Stimulated activated CD8-positive, alpha-beta memory T cell treated with anti-CD3 and anti-CD28 coated beads, Interleukin-4, amount 100 ng/mL, for 4 hours (primary cell): ENCODE measurements at places on chromosomes 1 and 21.

- no peak for DNase-seq
Observed at GRCh38 chr1:233959102-233959501, 54.6 kb downstream of the SLC35F3 start.

- DNase-seq: no peak
Observed at GRCh38 chr1:182867861-182868260, 28.7 kb downstream of the DHX9 start.

DNA sequence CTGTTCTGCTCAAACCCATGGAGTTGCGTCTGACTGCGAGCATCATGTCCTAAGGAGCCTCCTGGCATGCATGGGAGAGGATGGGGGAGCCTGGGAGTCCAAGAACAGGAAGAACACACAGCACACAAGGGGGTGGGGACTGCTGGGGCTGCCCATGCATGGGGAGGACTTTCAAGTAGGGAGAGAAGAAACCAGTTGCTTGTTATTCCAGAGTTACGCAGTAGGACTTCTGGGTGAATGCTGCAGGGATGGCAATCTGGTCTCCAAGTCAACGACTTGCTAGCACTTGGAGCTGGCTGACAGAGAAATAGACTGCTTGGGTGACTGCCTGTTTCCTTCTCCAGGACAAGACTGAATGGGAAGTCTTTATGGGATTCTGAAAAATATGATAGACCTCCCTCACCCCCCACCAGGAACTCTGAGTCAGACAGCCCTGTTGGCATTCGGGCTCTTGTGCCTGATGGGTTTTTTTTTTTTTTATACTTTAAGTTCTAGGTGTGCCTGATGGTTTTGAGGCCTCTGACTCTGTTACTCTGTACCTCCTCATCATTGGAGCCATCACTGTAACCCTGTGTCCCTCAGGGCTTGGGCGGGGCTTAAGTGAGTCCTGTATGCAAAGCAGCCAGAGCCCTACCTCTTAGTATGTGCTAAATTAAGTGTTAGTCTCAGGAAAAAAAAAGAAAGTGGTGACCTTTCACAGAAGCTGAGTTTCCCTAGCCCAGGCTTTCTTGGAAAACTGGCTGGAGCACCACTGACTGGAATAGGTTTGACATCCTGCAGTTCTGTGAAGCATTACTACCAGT, 30.3 kb downstream of the MAP3K21 start:
- DNase-seq: no peak

DNA sequence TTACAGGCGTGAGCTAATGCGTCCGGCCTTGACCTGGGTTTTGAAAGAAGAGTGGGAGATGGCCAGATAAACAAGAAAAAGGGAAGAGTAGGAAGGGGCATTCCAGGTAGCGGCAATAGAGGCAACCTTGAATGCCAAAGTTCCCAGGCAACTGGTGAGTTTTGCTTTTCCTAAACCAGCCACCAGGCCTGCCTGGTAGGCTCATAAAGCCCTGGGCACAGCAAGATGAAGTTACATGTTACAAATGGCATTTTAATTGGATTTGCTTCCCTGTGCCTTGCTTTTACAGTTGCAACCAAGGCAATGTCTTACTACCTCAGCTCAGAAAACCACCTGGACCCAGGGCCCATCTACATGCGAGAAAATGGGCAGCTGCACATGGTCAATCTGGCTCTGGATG, 5.5 kb downstream of the LRRC42 start:
- no peak for DNase-seq

- no peak for DNase-seq
Observed at GRCh38 chr1:158992787-158993312, 16.9 kb upstream of the IFI16 start.

- no peak for DNase-seq
Observed at GRCh38 chr21:45161038-45161945, 86.9 kb downstream of the ADARB1 start.

DNA sequence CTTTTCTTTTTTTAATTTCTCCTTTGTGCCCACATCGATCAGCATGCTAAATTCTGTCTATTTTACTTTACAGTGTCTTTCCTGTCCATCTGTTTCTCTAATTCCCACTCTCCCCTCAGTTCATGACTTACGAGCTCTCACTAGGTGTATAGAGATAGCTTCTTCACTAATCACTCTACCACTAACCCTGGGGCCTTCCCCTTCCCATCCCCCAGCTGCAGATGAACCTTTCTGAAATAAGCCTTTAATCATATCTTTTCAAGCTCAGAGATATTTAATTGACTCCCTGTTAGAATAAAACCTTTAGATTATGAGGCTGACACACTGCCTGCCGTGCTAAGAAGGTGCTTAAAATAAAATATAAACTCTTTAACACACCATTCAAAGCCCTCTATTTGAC, 66.3 kb upstream of the BMP8A start:
- no peak for DNase-seq

GRCh38 chr1:25569597-25570396, 26.4 kb downstream of the LDLRAP1 start:
- DNase-seq: no peak

GRCh38 chr1:67771152-67771551, 62.1 kb downstream of the GNG12 start:
- DNase-seq: no peak

DNA sequence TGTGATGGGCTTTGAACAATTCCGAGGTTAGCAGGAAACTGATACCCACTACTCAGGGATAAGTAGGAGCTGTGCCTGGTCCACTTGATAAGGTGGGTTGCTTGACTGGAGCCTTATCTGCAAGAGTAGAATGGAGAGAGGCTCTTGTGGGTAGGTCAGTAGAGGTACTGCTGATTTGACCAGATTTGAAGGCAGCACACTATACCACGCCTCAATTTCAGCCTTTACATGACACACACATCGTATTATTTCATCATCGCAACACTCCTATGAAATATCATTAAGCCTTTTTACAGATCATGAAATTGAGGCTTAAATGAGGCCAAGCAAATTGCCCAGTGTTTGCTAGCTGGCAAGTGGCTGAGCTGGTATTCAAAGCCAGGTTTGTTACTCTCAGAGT, 69.6 kb downstream of the KCNJ15 start:
- no peak for DNase-seq
